NCI-H2227 treated with DMSO at 0.1 percent for 48 hours (cell line): ENCODE measurements at places on chromosomes 3 and 15.

- no peak for DNase-seq
Measured at GRCh38 chr3:112751061-112751460, 95.6 kb downstream of the CD200R1L start.

DNA sequence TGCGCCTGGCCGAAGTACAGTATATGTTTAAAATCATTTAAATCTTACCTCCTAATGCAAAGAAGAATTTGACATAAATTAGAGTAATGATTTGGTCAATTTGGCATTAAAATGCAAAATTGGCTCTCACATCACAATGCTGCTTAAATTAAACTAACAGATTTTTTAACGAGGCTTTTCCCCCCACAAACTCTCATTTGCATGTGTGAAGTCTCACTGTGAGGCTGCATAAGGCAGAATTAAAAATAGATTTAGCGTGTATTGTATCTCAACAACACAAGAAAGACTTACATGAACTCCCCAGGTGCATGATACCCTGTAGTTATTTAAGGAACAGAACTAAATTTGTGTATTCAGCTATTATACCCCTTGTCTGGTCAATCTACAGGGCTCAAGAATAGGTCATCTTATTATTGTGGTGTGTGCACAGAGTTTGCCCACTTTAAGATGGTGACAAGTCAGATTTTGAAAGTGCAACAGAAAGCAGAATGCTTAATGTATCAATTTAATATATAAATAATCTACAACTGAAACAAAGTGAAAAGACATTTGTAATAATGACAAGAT, 897.9 kb downstream of the EPHA3 start:
- DNase-seq, result no peak

- DNase-seq, result no peak
Measured at GRCh38 chr15:44489464-44489863, 47.5 kb upstream of the EIF3J start.

DNA sequence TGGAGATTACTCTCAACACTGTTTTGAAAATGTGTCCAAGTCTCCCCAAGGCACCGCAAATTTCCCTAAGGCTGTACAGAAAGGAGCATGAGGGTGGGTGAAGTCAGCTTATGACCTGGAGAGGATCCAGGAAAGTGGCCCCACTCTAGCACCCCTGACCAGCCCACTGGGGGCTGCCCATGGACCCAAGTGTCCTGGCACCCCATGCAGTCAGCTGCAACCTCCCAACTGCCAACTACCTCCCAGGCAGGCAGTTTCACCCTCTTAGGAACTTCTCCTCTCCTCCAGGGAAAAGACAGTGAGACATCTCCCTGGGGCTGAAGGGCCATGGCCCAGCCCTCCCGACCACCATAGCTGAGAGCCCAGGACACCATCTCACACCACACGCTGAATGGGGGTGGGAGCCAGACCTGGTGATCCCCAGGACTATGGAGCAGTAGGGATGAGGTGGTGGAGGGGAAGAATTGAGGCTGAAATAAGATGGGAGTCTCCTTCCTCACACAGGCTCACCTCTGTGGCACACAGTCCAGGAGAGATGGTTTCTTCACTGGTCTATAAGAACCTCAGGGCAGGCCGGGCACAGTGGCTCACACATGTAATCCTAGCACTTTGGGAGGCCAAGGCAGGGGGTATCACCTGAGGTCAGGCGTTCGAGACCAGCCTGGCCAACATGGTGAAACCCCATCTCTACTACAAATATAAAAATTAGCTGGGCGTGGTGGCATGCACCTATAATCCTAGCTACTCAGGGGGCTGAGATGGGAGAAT, 104.4 kb downstream of the DAPK2 start:
- DNase-seq, result no peak
